ENCODE measurements at places on chromosomes 7 and 10.

- no peak for DNase-seq
These were observed 24.0 kb upstream of the CNPY1 start for GRCh38 chr7:155570171-155570958.

DNA sequence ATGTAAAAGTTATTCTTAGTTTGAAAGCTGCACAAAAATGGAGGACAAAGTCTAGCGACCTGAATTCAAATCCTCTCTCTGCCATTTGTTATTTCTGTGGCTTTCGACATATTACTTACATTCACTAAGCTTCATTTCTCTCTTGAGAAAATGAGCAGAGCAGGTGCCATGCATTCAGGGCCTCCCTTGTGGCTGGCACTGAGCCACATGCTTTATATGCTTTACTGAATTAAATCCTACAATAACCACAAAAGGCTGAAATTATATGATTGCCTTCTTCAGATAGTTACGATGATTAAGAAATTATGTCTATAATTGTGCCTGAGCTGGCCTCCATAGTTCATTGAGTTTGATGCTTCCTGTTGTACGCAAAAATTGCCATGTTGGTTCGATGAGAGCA, 98.7 kb downstream of the NPSR1 start:
- DNase-seq = no peak

GRCh38 chr10:19231034-19231433, 182.4 kb downstream of the MALRD1 start:
- no peak for DNase-seq

- DNase-seq = no peak
These were observed 320.3 kb downstream of the WDR37 start for GRCh38 chr10:1376384-1376945.

- DNase-seq = no peak
These were observed 3.3 kb downstream of the CASD1 start for GRCh38 chr7:94512735-94513564.

GRCh38 chr7:2202901-2203765, 29.6 kb downstream of the MAD1L1 start:
- DNase-seq = no peak

DNA sequence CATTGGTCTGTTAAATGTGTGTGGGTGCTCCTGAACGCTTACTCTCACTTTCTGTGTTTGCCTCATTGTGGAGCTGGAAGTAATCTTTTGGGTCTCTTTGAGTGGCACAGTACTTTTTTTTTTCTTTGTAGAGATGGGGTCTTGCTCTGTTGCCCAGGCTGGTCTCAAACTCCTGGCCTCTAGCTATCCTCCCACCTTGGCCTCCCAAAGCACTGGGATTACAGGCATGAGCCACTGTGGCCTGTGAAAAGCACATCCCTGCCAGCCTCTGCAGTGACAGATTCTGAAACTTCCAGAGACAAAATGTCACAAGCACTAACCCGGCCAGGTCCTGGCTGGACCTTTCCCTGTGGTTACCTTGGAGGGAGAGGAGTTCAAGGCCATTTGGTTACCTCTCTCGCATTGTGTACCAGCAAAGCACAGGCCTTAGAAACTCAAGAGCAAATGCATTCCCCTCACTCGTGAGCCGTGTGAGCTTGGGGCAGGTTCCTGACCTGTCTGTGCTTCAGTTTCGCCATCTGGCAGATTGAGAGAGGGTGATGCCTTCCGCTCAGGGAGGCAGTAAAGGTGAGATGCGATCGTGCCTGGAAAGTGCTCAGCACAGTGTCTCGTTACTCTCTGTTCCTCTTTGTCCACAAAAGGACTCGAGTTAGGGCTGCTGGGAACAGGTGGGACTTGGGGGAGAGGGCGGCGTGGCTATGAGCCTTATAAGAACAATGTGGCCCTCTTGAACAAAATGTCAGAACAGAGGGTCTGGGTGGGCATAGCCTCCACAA, 72.6 kb upstream of the SEPHS1 start:
- no peak for DNase-seq

- DNase-seq = no peak
These were observed 107.5 kb downstream of the REEP3 start for GRCh38 chr10:63628526-63629362.

GRCh38 chr7:47100148-47100816, 481.6 kb downstream of the TNS3 start:
- no peak for DNase-seq

GRCh38 chr7:130732980-130733930, 752 bp downstream of the KLF14 start:
- DNase-seq = peak; percentile 11

DNA sequence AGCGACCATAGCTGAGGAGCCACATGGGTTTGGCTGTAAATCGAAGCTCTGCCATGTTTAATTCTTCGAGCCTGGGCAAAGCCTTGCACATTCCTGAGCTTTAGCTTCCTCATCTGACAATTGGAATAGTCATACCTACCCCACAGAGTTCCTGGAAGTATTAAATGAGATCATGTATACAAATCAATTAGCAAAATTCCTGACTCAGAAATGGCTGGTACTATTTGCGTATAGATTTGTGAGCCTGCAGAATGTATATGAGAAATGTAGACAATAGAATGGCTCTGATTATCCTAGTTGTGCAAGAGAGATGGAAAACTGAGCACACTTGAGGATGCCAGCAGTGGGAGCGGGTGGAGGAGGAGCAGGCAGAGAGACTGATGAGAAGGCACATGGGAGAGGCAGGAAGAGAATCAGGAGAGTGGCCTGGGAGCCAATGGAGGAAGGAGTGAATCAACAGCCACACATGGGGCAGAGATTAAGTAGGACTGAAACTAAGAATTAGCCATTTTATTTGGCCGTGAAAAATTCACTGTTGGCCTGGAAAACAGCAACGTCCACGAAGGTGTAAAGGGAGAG, 128.0 kb upstream of the C1GALT1 start:
- no peak for DNase-seq

DNA sequence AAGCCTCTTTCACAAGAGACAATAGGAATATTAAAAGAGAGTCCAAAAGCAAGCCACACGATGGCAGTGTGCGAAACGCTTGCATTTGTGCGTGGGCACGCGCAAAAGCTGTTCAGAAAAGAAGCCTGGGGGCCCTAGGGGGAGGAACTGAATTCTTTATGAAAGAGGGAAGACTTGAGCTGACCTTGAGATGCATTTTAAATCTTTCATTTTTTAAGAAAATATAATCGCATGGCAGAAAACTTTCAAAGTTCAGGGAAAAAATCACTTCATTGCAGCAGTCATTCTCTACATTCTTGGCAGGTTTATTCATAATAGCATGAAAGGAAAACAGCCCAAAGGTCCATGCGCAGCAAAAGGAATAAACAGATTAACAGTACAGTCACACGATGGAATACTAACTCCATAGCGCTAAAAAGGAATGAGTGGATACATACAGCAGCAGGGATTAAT, 206.5 kb upstream of the PRKCQ start:
- DNase-seq = peak; percentile 54

DNA sequence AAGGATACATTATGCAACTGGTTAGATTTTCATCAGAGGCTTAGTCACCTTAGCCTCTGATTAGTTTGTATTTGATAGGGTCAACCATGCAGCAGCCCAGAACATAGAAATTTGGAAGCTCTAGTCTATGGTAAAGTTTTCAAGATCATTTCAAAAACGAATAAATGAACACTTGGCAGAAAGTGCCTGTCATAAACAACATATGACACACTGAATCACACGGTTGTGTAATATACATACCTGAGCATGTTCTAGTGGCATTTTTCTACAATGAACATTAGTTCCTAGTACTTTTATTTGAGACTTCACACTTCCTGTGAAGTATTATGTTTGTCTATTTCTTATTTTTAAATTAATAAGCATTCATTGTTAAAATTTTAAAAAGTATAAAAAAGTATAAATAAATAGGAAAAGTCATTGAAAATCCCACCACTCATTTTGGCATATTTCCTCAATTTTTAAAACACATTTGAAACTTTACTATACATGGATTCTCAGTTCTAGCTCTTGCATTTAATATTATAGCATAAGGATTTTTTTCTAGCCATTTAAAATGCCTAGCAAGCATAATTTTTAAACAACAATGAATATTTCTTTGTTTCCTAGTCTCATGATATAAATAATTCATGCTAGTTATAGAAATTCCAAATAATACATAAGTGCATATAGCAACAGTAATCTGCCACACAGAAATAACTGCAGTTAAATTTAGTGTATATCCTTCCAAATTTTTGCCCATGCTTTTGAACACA, 25.7 kb upstream of the PRPS1L1 start:
- no peak for DNase-seq

DNA sequence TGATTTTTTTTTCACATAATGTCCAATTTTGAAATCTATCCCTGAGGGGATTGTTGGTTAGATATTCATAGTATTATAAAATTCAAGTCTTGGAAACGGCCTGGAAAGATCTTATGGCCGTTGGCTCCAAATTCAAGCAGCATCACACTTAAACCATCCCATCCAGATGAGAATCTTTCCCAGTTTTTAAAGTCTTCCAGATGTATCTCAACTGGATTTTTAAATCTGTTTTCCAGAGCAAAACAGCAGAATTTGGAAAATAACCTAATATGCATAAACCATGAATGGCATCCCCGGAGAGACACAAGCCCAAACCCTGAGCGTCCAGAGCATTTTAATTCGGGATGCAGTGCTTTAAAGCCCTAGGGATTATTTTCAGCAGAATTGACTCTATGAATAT, 208.2 kb upstream of the PRKCQ start:
- no peak for DNase-seq

GRCh38 chr10:58400609-58401008, 15.4 kb downstream of the TFAM start:
- no peak for DNase-seq

- DNase-seq = no peak
These were observed 178.2 kb upstream of the RHEB start for GRCh38 chr7:151697942-151698341.

- no peak for DNase-seq
These were observed 19.9 kb upstream of the ZEB1 start for GRCh38 chr10:31299119-31299518.

DNA sequence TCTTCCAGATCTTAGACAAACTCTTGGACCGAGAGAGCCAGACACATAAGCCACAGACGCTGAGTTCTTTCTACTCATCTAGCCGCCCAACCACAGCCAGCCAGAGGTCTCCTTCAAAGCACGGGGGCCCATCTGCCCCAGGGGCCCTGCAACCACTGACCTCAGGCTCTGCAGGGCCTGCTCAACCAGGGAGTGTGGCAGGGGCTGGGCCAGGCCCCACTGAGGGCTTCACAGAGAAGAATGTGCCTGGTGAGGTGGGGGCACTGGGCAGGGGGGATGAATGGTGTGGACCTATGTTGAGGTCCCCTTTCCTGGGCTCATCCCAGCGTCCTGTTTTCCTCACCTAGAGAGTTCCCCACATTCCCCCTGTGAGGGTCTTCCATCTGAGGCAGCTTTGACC, 11.4 kb downstream of the ZSWIM8 start:
- DNase-seq = no peak

All from HTR-8/SVneo (cell line).